ENCODE measurements at places on chromosomes 5 and 9. TPM values are rescaled to one million over a fixed set of nuclear protein-coding genes. Genes with fewer than 3 reads are reported as not detected.

The RCL1 gene
- 62.2 TPM for total RNA-seq

The ORM2 gene
- total RNA-seq: 1.0 TPM

The EMB gene
- total RNA-seq: 61.6 TPM

The OTP gene
- total RNA-seq: not detected

The ANKRD20A1 gene
- 0.19 TPM for total RNA-seq

The PDE6A gene
- not detected for total RNA-seq

The SSNA1 gene
- 144 TPM for total RNA-seq

The MAMDC2 gene
- total RNA-seq: not detected

The DIPK1B gene
- total RNA-seq: 0.18 TPM

The MEIKIN gene
- total RNA-seq: not detected

The CMBL gene
- total RNA-seq: 0.90 TPM

The GDA gene
- total RNA-seq: 0.10 TPM

The LCNL1 gene
- not detected for total RNA-seq

The CDH18 gene
- total RNA-seq: not detected

The FAM114A2 gene
- total RNA-seq: 25.6 TPM

The MYMK gene
- total RNA-seq: not detected

The KCNV2 gene
- not detected for total RNA-seq

The FSTL4 gene
- total RNA-seq: 0.42 TPM

The ZNG1A gene
- 60.1 TPM for total RNA-seq

The PLPP7 gene
- total RNA-seq: not detected

The PSAT1 gene
- 139 TPM for total RNA-seq

The SLC25A46 gene
- total RNA-seq: 55.3 TPM

The KIAA1958 gene
- 6.9 TPM for total RNA-seq

The AK8 gene
- not detected for total RNA-seq

The STPG3 gene
- total RNA-seq: not detected

The ZER1 gene
- 14.9 TPM for total RNA-seq

The HMHB1 gene
- total RNA-seq: not detected

The ENHO gene
- total RNA-seq: not detected

The LPAR1 gene
- total RNA-seq: 0.15 TPM

The TRIM14 gene
- total RNA-seq: 32.5 TPM

The DBH gene
- total RNA-seq: not detected

The WWC1 gene
- 0.86 TPM for total RNA-seq

The FER gene
- 5.1 TPM for total RNA-seq

The LHX2 gene
- total RNA-seq: 0.10 TPM
